Activated CD4-positive, alpha-beta T cell treated with anti-CD3 and anti-CD28 coated beads, Interleukin-2, amount 50 U/mL, for 48 hours (primary cell): ENCODE measurements at places on chromosomes 5 and 9.

- no peak for DNase-seq
Observed at GRCh38 chr9:8779478-8779877, 979.9 kb upstream of the DMAC1 start.

GRCh38 chr9:126424511-126424910 is 97.9 kb downstream of the MVB12B start:
- no peak for DNase-seq

- no peak for DNase-seq
Observed at GRCh38 chr9:116434314-116434713, 252.8 kb upstream of the TRIM32 start.

- DNase-seq, result no peak
Observed at GRCh38 chr5:133226186-133226585, 174.4 kb downstream of the HSPA4 start.

GRCh38 chr5:108606185-108606584 is 141.5 kb upstream of the FER start:
- DNase-seq, result no peak

GRCh38 chr9:132167192-132167591 is 5.3 kb downstream of the NTNG2 start:
- DNase-seq, result no peak

DNA sequence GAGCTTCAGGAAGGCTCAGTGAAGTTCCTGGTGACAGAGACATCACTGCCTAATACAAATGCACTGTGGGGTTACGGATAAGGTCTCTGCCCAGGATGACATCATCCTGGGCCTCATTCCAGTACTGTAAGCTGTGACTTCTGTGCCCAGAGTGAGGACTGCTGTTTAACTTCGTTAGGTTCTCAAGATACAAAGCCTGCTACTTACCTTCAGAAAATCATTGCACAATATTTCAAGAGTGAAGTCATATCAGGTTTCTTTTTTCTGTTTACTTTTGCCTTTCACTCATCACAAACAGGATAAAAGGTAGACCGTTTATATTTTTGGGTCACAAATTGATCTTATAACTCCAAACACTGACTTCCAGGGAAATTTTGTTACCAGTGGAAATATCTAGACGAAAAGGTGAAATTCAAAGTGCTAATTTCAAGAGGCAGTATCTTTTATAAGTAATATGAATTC is 241.2 kb downstream of the PIK3R1 start:
- no peak for DNase-seq

DNA sequence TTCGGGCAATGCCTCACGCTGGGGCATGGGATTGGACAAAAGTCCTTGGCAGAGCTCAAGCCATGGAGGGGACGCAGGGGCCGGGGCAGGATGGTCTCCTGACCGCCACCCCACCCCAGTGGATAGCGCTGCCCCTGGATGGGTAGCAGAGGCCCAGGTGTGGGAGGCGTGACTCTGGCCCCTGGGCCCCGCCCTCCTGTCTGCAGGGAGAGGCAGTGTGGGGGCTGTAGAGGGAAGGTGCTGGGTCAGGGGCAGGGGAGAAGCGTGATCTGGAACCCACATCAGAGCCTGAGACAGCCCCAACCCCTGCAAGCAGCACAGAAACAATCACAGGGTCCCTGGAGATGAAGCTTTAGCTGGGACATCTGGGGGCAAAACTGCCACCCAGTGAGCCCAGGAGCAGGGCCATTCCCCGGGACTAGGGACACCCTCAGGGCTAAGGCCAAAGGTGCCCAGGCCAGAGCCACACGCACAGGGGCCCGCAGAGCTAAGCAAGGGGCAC is 36.2 kb downstream of the NACC2 start:
- no peak for DNase-seq

GRCh38 chr9:74711341-74711740 is 176.4 kb downstream of the TRPM6 start:
- no peak for DNase-seq

GRCh38 chr9:113341712-113342410 is 1.8 kb upstream of the WDR31 start:
- DNase-seq, result no peak

GRCh38 chr9:32136700-32137339 is 247.6 kb upstream of the ACO1 start:
- DNase-seq, result no peak

GRCh38 chr5:75046366-75047142 is 5.8 kb downstream of the GCNT4 start:
- no peak for DNase-seq

DNA sequence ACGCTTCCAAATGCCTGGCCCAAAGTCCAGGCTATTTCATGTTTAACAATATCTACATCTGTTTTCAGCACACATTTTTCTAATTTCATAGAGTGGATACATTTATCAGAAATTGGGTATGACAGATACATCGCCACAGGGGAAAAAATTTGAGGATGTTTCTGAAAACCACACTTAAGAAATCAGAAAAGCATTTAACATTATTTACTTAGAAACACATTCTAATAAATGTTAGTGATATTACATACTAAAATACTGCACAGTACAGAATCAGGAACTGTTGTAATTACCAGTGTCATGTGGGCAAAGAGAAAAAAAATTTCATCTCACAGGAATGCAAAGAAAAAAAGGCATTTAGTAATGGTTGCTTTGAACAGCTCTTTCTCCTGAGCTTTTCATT is 310.5 kb upstream of the KIF2A start:
- no peak for DNase-seq

GRCh38 chr5:61167382-61167781 is 5.1 kb upstream of the SMIM15 start:
- DNase-seq, result no peak

GRCh38 chr9:33024126-33024965 is 727 bp upstream of the DNAJA1 start:
- DNase-seq, result peak; percentile 58

DNA sequence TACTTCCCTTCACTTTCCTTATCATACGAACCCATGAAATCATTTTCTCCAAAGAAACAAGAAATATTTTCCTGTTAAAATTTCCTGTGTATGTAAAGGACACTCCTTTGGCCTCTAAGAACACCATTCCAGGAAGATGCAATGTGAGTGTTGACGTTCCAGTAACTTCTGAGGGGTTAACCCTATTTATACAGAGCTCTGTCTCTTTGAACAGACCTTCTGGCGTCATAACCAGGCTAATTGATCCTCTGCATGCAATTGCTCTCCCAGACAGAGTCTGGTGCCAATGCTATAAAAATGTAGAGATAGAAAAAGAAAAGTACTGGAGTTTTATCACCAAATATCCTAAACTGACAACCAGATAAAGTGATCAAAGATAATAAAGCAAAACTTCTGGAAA is 218.5 kb downstream of the TLE1 start:
- no peak for DNase-seq

GRCh38 chr5:150368526-150368925 is 11.0 kb downstream of the TCOF1 start:
- no peak for DNase-seq

DNA sequence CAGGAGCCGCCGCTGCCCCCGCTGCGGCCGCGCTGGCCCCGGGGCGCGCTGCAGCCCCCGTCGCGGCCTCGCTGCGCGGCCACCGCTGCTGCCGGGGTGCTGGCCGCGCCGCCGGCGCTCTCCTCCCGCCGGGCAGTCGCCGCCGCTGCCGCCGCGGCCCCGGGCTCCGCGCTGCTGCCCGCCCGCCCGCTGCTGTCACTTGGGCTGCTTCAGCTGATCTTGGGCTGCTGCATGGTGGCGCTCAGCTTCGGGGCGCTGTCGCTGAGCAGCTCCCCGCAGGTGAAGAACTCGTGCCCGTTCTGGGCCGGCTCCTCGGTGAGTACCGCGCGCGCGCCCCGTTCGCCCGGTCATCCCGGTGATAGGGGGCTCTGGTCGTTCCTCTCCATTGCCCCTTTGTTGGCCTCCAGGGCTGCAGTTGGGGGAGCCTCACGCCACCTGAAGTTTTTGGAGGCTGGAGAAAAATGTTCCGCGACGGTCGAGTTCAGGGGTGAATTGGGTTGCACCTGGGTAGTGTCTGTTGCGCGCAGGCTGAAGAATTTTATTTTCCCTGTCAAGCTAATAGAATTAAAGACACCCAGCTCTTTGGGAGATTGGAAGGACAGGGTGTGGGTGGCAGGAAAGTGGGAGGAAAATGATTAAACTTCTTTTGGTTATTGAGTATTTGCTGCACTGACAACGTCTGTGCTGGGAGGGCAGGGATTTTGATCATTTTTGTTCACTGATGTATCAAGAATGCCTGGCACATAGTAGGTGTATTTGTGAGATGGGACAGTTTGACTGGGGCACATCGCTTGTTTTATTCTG is 596 bp downstream of the ENTREP1 start:
- DNase-seq, result no peak

GRCh38 chr5:80930940-80931339 is 29.2 kb upstream of the RASGRF2 start:
- DNase-seq, result no peak

DNA sequence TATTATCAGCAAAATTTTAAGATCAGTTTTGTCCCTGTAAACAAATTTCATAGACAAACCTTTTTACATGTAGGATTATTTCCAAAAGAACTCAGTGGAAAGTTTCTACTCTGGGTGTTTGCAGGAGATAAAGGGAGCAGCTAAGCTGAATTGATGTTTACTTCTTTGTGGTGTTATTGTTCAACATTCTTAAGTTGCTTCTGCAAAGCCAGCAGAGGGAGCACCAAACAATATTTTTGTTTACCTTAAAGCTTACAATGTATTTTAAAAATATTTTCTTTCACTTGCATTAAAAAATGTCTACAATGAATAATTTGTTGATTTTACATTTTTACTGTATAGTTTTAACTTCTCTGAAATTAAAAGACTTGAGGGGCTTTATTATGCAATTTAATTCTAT is 135.4 kb downstream of the ATG10 start:
- no peak for DNase-seq

DNA sequence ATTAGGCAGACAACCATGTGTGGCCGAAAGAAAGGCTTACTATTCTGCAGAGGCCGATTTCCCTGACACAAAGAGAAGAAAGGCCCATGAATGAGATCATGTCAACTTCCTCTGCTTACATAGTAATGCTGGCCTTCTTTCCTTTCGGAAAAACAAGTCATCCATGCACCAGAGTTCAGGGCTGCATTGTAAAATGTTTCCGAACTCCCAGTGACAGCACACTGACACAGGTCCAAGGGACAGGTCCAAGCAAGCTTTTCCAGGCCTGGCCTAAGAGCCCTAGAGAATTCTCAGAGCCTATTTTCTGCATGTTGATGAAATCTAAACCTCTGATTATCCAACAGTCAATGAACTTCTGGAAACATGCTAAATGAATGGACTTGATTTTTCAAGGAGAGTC is 140.9 kb downstream of the ZNF608 start:
- no peak for DNase-seq

DNA sequence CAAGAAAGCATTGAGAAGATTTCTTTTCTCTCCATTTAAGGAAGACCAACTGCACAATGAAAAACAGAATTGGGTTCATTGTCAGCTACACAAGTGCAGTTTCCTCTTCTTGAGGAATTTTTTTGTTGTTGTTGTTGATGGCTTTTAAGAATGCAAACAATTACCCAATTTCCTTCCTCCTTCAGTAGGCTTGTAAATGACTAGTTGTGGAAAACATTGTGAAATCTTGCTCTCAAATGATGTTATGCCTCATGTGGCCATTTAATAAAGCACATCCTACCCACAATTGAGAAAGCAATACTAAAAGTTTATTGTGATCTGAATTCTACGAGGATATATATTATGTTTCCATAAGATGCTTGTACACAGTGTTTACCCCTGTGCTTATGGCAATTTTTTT is 171.6 kb downstream of the FAM174A start:
- DNase-seq, result no peak

DNA sequence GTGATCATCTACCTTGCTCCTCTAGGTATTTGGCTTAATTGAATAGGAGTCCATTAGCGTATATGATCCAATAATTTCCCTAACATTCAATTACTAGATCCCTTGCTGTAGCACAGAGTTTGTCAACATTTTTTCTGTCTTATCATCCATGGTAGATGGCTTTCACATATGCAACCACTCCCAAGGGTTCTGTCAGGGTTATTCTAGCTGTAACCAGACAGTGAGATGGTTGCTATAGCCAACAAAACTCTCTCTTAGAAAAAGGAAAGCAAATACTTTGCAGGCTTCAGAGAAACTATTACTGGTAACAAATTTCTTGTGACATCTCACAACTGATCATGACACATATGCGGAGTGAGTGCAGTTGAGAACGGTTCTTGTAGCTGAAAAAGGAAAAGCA is 96.2 kb upstream of the EFNA5 start:
- no peak for DNase-seq

GRCh38 chr9:17907779-17908508 is 329.1 kb downstream of the SH3GL2 start:
- DNase-seq, result no peak

- DNase-seq, result no peak
Observed at GRCh38 chr5:72093824-72094223, 13.5 kb upstream of the MAP1B start.

DNA sequence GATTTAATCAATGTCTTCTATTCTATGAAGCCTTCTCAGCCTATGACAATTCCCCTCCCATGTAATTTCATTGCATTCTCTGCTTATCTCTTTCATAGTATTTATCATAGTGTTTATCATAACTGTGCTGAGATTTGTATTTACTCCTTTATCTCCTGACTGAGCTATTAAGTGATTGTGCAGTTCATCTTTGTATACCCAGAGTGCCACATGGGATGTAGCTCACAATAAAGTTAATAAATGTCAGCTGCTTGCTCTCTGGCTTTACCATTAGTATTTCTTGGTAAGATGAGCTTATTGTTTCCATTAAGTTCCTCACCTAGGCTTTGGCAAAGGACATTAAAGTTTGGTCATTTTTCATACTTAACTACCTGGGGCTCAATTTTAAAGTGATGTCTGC is 275.1 kb upstream of the MPDZ start:
- DNase-seq, result no peak

DNA sequence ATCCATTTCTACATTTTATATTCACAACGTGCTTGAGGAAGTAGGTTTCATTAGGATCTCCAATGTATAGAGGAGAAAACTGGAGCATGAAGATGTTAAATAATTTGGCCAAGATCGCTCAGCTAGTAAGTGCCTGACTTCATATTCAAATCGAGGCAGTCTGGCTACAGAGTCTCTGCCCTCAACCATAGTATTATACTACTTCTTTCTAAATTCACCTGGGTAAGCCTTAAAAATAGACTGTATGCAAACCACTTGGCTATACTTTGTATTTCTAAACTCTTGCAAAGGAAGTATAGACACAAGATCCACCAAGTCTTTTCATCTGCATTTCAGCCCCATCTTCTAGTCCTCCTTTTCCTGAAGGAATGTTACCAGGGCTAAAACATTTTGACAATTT is 232.0 kb downstream of the PLK2 start:
- DNase-seq, result no peak
